ENCODE measurements at places on chromosomes 2 and 18.
A peak's percentile ranks its signal among the peaks of the same experiment; 100 is the strongest.

DNA sequence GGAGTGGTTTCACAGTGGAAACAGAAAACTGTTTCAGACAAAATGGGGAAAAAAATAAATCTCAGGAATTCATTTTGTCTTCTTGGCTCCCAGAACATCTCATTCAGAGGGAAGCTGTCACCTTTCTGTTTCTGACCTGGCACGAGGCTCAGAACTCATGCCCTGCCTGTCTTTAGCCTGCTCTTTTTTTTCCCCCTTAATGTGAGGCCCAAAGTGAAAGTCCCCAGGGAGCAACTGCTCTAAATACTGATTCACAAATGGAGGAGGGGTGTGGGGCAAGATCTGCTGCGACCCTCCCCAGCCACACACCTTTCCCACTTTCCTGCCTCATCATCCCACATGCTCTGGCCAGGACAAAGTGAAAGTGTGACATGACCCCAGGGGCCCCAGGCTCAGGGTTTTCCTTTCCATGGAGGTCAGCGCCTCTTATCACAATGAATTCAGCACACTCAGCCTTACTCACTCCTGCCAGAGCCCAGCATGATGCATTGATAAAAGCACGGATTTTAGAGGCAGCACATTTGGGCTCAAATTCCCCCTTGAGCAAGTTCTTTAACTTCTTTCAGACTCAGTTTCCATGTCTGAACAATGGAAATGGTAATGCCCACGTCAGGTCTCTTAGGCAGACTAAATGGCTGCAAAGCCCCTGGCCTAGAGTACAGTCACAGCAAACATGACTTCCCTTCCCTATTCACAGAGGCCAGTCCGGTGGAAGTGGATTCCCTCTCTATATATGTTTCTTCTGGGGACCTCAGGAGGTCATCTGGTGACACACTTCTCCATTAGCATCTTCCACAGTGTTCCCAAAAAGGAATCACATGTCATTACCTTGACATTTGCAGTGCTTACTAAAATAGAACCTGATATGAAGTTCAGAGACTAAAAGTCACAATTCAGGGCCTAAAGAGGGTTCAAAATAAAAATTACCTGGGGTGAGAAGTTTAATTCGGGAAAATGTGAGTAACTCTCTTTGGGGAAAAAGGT lies 55.3 kb upstream of the TMEM163 start:
- DNase-seq = no peak

- DNase-seq = no peak
These were observed 14.3 kb upstream of the CCDC85A start for GRCh38 chr2:56169521-56169920.

DNA sequence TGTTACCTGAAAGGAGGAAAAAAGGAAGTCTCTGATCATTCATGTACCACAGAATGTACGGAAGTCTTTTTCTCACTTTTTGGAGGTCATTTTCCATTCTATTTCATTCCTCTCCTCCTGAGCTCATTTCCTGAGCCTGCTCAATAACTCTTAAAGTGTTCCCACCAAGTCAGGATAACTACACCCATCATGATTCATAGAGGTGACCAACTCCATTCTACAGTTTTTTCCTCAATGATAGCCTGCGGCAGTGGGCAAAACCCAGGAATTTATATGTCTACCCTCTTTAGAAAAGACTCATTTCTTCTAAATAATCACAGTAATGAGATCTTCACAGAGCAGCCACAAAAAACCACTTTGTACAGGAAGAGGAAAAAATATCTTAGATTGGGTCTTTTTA lies 372.5 kb downstream of the RBM43 start:
- DNase-seq = no peak

DNA sequence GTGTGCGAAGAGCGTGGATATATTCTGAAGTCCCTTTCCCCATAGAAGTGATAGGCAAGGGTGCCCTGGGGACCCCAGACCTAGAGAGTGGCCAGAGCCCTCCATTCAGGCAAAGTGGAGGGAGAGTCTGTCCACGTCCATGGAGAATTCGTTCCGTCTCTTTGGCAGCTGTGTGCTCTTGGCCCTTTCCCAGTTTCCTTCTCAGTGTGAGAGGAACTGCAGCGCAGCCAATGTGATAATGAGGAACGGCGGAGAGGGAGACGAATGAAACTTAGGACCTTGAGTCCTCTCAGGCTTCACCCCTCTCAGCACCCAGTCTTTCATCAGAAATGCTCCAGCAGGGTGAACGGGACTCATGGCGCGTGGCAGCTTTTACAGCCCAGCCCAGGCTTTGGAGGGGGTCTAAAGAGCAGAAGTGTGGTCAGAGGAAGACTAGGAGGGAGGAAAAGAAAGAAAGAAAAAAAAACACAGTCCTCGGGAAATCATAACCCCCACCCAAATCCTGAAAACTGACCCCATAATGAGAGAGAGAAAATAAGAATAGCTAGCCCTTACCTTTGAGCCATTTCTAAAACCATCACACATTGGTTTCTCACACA lies 95.0 kb upstream of the RIOK3 start:
- DNase-seq = no peak

DNA sequence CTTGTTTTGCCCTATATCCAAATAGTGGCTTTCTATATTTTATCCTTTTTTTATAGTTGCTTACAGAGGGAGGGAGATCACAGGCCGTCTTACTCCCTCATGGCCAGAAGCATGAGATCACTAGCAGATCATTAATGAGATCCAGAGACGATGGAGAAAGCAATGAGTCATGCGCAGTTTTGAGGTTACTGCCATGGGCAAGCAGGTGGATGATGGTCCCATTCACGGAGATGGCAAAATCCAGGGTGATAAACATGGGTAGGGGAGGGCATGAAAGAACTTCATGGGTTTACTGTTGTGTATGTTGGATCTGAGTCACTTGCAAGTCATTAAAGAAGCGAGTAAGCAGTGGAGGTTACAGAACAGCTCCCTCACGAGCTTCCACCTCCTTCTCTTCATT lies 60.4 kb downstream of the C18orf63 start:
- no peak for DNase-seq

- peak; percentile 18 for DNase-seq
These were observed 298.8 kb downstream of the ZNF407 start for GRCh38 chr18:74896390-74896991.

GRCh38 chr2:203438528-203438927 lies 96.6 kb downstream of the RAPH1 start:
- no peak for DNase-seq

DNA sequence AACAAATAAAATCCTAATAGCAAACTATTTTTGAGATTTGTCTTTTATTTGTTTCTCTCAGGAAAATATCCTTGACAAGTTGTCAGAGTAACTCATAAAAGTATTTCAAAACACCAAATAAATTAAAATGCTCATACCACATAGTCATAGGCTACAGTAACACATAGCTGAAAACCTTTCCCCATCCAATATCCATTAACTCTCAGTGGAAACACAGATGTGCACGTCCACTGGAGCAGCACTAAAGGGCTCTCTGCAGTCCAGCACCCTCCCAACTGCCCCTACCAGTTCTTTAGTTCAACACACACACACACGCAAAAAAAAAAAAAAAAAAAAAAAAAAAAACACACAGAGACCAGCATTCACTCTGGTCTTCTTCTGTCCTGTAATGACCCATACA lies 879 bp upstream of the XDH start:
- no peak for DNase-seq

GRCh38 chr2:132780651-132781050 lies 110.6 kb upstream of the LYPD1 start:
- DNase-seq = no peak

DNA sequence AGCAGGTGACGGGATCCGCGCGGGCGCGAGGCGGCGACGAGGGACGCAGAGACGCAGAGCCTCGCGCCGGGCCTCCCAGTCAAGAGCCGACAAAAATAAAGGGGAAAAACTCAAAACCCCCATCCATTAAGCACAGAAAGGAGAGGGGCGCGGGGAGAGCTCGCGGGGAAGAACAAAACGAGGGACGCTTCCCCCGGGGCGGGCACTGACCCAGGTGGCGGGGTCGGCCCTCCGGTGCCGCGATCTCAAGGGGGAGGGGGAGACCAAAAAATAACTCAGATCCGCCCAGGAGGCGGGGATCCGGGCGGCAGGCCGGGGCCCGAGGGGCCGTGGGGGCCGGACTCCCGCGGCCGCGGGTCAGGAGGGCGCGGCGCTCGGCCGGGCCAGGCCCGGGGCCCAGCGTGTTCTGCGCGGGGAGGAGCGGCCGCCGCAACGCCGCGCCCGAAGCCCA lies 597 bp downstream of the RNF103 start:
- peak; percentile 14 for DNase-seq

DNA sequence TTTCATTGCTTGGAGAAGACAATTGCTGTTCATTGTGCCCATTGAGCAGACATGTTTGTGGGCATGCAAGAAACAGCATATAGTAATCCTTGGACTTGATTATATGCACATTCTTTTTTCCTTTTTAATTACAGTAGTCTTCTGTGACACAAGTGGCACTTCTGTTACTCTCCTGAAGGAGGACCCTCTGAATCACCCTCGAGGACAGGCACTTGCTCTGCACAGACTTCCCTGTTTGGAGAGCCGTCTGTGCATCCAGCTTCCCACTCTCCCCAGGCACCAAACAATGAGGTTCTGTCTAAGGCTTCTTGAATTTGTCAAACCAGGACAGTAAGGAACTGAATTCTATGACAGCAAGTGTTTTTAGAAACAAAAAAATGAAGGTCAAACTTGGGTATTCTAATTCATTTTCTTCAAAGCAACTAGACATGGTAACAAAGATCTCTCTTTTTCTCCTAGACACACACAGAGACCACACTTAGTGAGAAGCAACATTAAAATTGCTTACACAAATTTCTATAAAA lies 844.6 kb upstream of the ID2 start:
- DNase-seq = no peak

GRCh38 chr2:236008006-236008405 lies 160.2 kb downstream of the GBX2 start:
- no peak for DNase-seq

DNA sequence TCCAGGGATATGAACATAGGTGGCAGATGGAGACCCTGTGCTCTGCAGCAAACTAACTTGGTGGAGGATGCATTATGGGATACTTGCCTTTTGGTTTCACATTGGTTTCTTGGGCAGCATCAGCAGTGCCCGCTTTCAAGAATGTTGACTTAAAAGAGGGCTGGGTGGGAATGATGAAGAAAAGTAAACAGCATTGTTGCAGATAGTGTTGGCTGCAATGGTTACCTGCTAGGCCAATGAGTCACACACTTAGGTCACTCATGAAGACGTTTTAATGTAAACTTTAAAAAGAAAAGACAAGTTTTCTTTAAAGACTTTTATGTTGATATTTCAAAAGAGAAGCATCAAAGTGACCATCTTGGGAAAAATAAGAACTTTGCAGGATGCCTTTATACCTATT lies 26.1 kb upstream of the FAM237A start:
- no peak for DNase-seq

GRCh38 chr18:8803063-8803795 lies 97.9 kb downstream of the MTCL1 start:
- no peak for DNase-seq
